ENCODE measurements at places on chromosomes 12 and 14. TPM values are rescaled to one million over a fixed set of nuclear protein-coding genes. Genes with fewer than 3 reads are reported as not detected.

DNA sequence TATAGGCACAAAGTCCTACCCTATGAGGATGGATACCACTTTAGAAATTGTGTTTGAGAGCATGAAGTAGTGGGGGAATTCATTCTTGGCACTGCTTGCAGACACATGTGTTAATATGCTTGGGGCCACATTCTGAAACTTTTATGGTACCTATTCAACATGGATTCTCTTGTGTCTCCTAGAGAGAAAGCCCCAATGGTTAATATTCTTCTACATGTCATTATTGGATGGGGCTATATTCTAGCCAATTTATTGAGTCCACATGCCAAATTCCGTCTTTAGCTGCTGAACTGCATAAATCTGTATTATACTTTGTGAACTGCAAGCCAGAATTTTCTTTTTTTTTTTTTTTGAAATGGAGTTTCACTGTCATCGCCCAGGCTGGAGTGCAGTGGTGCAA is 140.0 kb downstream of the KICS2 start:
- no peak for DNase-seq

DNA sequence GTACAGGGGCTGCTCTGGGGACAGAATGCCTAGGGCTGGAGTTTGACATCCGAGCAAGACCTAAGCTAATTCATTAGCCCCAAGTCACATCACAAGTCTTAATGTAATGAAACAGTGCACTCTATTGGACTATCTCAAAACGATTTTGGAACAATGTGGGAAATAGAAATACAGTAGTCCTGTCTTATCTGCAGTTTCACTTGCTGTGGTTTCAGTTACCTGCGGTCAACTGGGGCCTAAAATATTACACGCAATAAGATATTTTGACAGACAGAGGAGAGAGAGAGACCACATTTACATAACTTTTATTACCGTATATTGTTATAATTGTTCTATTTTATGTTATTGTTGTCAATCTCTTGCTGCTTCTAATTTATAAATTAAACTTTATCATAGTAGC is 21.1 kb downstream of the MOAP1 start:
- no peak for DNase-seq

GRCh38 chr12:109797905-109798669 is 35.1 kb downstream of the TRPV4 start:
- peak; percentile 33 for DNase-seq

- no peak for DNase-seq
Measured at GRCh38 chr14:60658211-60658690, 9.0 kb upstream of the SIX1 start.

Gene DHRS4L2
- total RNA-seq, result 5.7 TPM

- DNase-seq, result no peak
Measured at GRCh38 chr12:53055471-53056266, 5.8 kb downstream of the TNS2 start.

Gene C12orf54
- total RNA-seq, result not detected

Gene TAS2R46
- total RNA-seq, result not detected

Gene INSM2
- total RNA-seq, result not detected

DNA sequence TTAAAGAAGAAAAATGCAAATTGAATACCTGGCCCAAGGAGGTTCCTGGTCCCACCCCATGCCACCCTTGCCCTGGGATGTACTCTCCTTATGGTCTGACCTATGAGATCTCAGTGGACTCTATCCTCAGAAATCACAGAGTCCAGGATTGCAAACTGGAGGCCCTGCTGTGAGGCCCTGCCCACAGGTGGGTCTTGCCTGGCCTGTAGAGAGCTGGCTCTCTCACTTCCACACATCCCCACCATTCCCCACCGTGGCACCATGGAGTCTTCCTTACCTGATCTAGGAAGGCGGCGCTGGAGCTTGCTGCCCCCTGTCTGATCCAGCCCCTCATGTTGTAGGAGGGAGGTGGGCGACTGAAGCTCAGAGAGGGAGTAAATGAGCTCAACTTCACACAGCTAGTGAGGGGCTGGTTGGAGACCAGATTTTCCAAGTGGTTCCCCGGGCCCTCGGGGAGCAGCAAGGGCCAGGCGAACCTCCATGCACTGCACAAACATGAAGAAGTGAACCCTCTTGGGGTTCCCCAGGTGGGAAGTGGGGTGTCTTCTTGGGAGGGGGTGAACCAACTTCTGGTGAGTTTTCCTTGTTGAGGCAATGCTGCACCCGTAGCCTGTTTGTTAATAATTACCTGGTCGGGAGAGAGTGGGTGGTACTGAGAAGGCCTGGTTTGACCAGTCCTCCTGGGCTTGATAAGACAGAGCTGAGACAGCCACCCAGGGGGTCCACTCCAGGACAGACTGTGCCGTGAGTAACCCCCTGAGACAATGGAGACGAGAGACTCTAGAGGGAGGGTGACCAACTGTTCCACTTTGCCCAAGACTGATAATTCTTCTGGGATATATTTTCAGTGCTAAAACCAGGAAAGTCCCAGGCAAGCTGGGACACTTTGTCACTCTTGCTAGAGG is at the start of gene SERPINA4:
Gene SERPINA4, plus strand, starts transcription at position 692 of the 905 bp plus-strand sequence. CDS start 2,041 bp downstream, outside the sequence.
- DNase-seq, result no peak

- peak; percentile 23 for DNase-seq
Measured at GRCh38 chr12:132163911-132164288, 19.6 kb downstream of the NOC4L start.

Gene FAIM2
- total RNA-seq, result 2.3 TPM

- peak; percentile 74 for DNase-seq
Measured at GRCh38 chr14:22630486-22630885, 13.7 kb downstream of the OR6J1 start.

Gene YAF2
- total RNA-seq, result 20.5 TPM

Gene NID2
- 50.9 TPM for total RNA-seq

Gene RAD51AP1
- total RNA-seq, result 3.4 TPM

Gene PAPOLA
- 79.9 TPM for total RNA-seq

Gene FAM181A
- not detected for total RNA-seq

- no peak for DNase-seq
Measured at GRCh38 chr14:89315493-89316470, 101.3 kb downstream of the FOXN3 start.
